Gastroesophageal sphincter (tissue), 4 donors: ENCODE measurements at places on chromosomes 7 and 10.
A peak's percentile ranks its signal among the peaks of the same experiment; 100 is the strongest.

DNA sequence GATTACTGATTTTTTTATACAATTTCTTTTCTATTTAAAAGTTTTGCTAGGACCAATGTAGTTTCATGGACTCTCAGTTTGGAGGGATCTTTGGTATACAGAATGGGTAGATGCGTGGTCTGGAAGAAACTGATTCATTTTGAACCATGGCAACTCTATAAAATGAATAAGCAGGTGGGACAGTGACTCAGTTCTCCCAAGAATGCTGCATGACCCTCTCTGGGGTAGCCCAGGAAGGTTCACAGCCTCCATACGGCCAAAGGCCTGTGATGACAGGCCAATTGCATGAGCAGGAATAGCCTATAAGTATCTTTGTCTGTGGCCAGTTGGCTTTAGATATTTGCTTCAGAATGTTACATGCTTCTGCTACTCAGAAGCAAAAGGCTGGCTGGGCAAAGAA, 113.3 kb upstream of the RSU1 start:
- no peaks in the 10 kb centered on the region for H3K27me3 ChIP-seq
- no peaks in the 10 kb centered on the region for H3K36me3 ChIP-seq
- H3K27ac ChIP-seq, result no peak overlapping the region
- ATAC-seq, result no peak
- no peaks in the 10 kb centered on the region for H3K4me1 ChIP-seq

- peaks cover 44% of the 10 kb centered on the region for H3K36me3 ChIP-seq
- peaks cover 7% of the 10 kb centered on the region for H3K4me1 ChIP-seq
- H3K27me3 ChIP-seq, result no peaks in the 10 kb centered on the region
- no peak overlapping the region for H3K4me3 ChIP-seq
- no peak overlapping the region for H3K27ac ChIP-seq
Measured at GRCh38 chr7:2192831-2193534, 39.8 kb downstream of the MAD1L1 start.

DNA sequence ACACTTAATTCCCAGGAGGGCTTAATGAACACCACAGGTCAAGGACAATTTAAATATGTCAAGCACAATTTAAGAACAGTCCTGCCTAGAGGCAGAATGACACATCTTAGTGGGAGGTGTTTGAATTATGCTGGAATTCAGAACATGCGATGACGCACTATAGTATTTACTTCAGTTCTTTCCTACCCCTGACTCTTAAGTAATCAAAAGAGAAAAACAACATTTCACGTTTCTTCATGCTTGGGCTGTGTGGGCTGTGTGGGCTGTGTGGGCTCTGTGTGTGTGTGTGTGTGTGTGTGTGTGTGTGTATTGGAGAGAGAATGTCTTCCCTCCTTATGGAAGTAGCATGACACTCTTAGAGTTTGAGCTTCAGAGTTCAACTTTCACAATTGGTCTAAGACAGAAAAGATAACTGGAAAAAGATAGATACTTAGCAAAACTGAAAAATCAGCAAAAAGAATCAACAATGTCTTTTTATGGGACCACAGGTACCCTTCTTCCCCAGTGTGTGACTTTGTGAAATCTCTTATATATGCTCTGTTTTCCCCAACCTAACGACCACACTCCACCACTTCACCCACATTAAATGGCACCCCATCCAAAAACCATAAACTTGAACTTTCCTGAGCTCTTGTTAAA, 33.7 kb upstream of the CABCOCO1 start:
- ATAC-seq, result peak; percentile 73
- H3K36me3 ChIP-seq, result no peaks in the 10 kb centered on the region
- peak overlapping the region; percentile 17 for H3K27ac ChIP-seq
- no peaks in the 10 kb centered on the region for H3K27me3 ChIP-seq
- H3K4me1 ChIP-seq, result peaks cover 17% of the 10 kb centered on the region

- H3K4me1 ChIP-seq, result no peaks in the 10 kb centered on the region
- H3K27ac ChIP-seq, result no peak overlapping the region
- H3K27me3 ChIP-seq, result no peaks in the 10 kb centered on the region
- no peak overlapping the region for H3K4me3 ChIP-seq
- ATAC-seq, result no peak
- H3K36me3 ChIP-seq, result no peaks in the 10 kb centered on the region
Measured at GRCh38 chr7:48337012-48337621, 165.9 kb downstream of the ABCA13 start.

DNA sequence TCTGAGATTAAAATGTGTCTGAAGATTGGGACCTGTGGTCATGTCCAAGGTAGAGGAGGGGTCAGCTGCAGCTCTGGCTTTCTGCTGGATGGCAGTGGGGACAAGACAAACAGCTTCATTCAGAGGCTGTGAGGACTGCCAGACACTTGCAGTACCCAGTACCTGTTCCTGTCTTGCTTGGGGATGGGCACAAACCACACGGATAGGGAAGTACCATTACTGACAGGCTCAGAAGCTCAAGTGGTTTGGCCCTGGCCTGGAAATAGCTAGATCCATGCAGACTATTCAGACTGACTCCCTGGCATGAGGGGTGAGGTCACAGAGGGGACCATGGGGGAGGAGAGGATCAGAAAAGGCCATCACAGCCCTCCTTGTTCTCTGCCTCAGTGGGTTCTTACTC, 56.0 kb upstream of the COMTD1 start:
- H3K4me3 ChIP-seq, result no peak overlapping the region
- no peaks in the 10 kb centered on the region for H3K36me3 ChIP-seq
- H3K4me1 ChIP-seq, result peaks cover 35% of the 10 kb centered on the region
- no peak for ATAC-seq
- no peak overlapping the region for H3K27ac ChIP-seq

GRCh38 chr10:26503911-26504310, 65.8 kb downstream of the APBB1IP start:
- no peaks in the 10 kb centered on the region for H3K27me3 ChIP-seq
- no peaks in the 10 kb centered on the region for H3K4me1 ChIP-seq
- H3K4me3 ChIP-seq, result no peak overlapping the region

DNA sequence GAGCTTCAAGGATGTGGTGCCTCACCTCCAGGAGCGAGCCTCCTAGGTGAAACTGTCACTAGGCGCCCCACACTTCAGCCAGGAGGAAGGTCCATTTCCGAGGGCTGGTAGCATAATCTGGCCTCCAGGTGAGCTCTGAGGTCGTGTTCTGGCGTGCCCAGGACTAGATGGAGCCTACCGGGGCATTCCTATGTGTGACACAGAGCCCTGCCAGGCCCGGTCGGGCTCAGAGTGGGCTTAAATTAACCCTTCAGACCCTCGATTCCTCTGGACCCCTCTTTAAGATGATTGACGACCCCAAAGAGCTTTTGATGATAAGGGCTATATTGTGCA, 233.1 kb downstream of the EBF3 start:
- no peaks in the 10 kb centered on the region for H3K4me1 ChIP-seq
- no peak overlapping the region for H3K27ac ChIP-seq
- no peaks in the 10 kb centered on the region for H3K36me3 ChIP-seq
- H3K4me3 ChIP-seq, result no peak overlapping the region
- H3K27me3 ChIP-seq, result no peaks in the 10 kb centered on the region

DNA sequence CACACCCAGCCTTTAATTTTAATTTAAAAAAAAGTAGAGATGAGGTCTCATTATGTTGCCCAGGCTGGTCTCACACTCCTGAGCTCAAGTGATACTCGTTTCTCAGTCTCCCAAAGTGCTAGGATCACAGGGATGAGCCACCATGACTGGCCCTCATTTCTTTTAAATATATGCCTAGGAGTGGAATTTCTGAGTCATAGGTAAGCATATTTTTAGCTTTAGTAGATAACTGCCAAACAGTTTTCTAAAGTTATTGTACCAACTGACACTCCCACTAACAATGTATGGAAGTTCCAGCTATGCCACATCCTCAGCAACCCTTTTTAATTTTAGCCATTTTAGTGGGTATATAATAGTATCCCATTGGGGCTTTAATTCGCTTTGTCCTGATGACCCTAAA, 13.8 kb upstream of the PPIF start:
- no peak overlapping the region for H3K4me3 ChIP-seq
- H3K27me3 ChIP-seq, result no peaks in the 10 kb centered on the region
- no peaks in the 10 kb centered on the region for H3K4me1 ChIP-seq
- no peaks in the 10 kb centered on the region for H3K36me3 ChIP-seq

DNA sequence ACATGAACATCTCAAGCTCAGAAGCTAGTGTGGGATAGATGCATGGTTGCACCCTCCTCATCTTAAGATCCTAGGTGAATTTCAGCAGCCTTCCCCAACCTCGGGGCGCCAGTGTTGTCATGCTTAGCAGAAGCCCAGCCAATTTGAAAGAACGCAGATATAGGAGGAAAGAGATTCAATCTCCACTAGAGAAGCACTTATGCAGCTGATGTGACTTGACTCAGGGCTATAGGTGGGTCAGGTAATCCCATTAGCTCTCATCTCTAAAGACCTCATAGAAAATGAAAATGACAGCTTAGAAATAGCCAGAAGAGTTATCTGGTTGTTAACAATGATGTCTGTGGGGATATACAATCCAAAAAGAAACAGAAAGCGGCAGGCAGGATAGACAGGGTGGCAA, 310.5 kb downstream of the GPAM start:
- H3K4me3 ChIP-seq, result no peak overlapping the region
- no peaks in the 10 kb centered on the region for H3K4me1 ChIP-seq
- H3K27me3 ChIP-seq, result no peaks in the 10 kb centered on the region
- no peak for ATAC-seq
- no peak overlapping the region for H3K27ac ChIP-seq
- H3K36me3 ChIP-seq, result no peaks in the 10 kb centered on the region

GRCh38 chr10:16155834-16156233, 281.0 kb upstream of the PTER start:
- ATAC-seq, result no peak
- H3K27ac ChIP-seq, result no peak overlapping the region
- no peaks in the 10 kb centered on the region for H3K4me1 ChIP-seq
- no peak overlapping the region for H3K4me3 ChIP-seq

- H3K27me3 ChIP-seq, result no peaks in the 10 kb centered on the region
- peak overlapping the region; percentile 27 for H3K27ac ChIP-seq
- no peak overlapping the region for H3K4me3 ChIP-seq
- H3K4me1 ChIP-seq, result no peaks in the 10 kb centered on the region
- no peak for ATAC-seq
Measured at GRCh38 chr10:80170641-80171040, 34.7 kb downstream of the ANXA11 start.

- no peaks in the 10 kb centered on the region for H3K27me3 ChIP-seq
- ATAC-seq, result no peak
- H3K36me3 ChIP-seq, result no peaks in the 10 kb centered on the region
Measured at GRCh38 chr7:93212881-93213280, 13.4 kb downstream of the HEPACAM2 start.

DNA sequence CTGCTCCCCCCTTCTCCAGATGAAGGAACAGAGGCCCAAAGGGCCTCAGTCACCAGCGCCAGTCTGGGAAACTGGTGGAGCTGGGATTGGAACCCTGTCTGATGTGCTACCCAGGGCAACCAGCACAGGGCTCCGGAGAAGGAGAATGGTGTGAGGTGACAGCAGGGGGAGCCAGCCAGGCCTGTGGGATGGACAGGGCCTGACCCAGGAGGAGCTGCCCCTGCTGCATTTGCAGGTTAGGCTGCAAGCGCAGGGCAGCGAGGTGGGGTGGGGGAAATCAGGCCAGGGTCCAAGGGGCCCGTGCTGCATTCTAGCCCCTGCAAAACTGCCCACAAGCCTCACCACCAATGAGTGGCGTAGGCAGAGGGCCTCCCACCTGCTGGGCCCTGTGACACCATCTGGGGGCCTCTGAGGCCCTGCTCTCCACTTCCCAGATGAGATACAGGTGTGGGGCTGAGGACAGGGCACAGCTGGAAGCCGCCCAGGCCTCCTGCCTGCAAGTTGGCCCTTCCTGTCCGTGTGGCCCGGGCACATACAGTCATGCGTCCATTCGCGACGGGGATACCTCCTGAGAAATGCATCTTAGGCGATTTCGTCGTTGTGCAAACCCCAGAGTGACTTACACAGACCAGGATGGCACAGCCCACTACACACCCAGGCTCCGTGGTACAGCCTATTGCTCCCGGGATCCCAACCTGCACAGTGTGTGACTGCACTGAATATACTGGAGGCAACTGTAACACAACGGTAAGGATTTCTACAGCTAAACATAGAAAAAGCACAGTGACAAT, 45.3 kb downstream of the RASGEF1A start:
- no peak overlapping the region for H3K4me3 ChIP-seq
- peaks cover 53% of the 10 kb centered on the region for H3K27me3 ChIP-seq
- no peaks in the 10 kb centered on the region for H3K4me1 ChIP-seq
- no peak for ATAC-seq
- H3K36me3 ChIP-seq, result no peaks in the 10 kb centered on the region
- H3K27ac ChIP-seq, result no peak overlapping the region

- H3K27me3 ChIP-seq, result no peaks in the 10 kb centered on the region
- no peak overlapping the region for H3K4me3 ChIP-seq
Measured at GRCh38 chr7:108132551-108133265, 2.5 kb upstream of the LAMB4 start.

- no peaks in the 10 kb centered on the region for H3K4me1 ChIP-seq
- no peaks in the 10 kb centered on the region for H3K36me3 ChIP-seq
- H3K27me3 ChIP-seq, result no peaks in the 10 kb centered on the region
- no peak overlapping the region for H3K4me3 ChIP-seq
Measured at GRCh38 chr7:152583006-152583405, 92.9 kb downstream of the XRCC2 start.

GRCh38 chr10:50421026-50421719, 169.9 kb upstream of the ASAH2 start:
- no peak overlapping the region for H3K27ac ChIP-seq
- no peaks in the 10 kb centered on the region for H3K27me3 ChIP-seq
- H3K36me3 ChIP-seq, result no peaks in the 10 kb centered on the region
- no peak for ATAC-seq
- no peaks in the 10 kb centered on the region for H3K4me1 ChIP-seq

DNA sequence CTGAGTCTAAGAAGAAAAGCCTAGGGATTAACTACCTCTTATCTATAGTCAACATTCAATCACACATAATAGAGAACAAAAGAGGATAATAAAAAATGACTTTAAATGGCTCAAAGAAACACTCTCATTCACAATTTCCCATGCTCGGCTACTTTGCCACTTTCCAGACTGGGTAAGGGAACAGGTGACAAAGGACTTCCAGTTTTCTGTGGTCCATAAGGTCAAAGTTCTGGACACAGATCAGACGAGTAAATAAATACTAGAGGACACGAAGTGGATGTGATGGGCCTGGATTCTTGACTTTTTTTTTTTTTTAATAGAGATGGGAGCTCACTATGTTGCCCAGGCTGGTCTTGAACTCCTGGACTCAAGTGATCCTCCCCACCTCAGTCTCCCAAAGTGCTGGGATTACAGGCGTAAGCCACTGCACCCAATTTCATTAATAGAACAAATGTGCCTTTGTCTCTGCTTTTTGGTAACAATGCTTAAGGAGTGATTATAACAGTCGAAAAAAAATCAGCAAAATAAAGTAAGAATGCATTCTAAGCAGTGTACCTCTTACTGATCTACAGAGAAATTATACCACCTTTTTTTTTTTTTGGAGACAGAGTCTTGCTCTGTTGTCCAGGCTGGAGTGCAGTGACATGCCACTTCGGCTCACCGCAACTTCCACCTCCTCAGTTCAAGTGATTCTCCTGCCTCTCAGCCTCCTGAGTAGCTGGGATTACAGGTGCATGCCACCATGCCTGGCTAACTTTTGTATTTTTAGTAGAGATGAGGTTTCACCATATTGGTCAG, 70.6 kb downstream of the WAPL start:
- no peaks in the 10 kb centered on the region for H3K27me3 ChIP-seq
- H3K36me3 ChIP-seq, result peaks cover 83% of the 10 kb centered on the region
- ATAC-seq, result no peak
- no peaks in the 10 kb centered on the region for H3K4me1 ChIP-seq
